ENCODE measurements at places on chromosomes 2 and 18.

DNA sequence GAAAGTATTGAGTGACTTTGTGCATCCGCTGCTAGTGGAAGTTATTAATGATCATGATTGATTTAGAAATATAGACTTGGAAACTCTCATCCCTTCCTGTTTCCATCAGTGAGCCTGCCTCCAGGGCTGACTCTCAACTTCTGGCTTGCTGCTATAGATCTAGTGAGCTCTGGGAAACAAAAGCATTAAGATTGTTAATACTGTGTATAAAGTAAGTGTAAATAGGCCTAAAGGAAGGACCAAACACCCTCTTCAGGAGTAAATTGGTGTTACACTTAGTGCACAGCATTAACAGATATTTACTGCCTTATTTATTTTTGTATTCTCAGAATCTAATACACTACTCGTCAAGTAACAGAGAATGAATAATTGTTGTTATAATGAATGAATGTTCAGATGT, 285.6 kb downstream of the THSD7B start:
- DNase-seq = no peak

- no peak for DNase-seq
Observed at GRCh38 chr2:147792966-147793617, 51.7 kb upstream of the ACVR2A start.

GRCh38 chr2:23524261-23524706, 139.3 kb downstream of the KLHL29 start:
- no peak for DNase-seq

DNA sequence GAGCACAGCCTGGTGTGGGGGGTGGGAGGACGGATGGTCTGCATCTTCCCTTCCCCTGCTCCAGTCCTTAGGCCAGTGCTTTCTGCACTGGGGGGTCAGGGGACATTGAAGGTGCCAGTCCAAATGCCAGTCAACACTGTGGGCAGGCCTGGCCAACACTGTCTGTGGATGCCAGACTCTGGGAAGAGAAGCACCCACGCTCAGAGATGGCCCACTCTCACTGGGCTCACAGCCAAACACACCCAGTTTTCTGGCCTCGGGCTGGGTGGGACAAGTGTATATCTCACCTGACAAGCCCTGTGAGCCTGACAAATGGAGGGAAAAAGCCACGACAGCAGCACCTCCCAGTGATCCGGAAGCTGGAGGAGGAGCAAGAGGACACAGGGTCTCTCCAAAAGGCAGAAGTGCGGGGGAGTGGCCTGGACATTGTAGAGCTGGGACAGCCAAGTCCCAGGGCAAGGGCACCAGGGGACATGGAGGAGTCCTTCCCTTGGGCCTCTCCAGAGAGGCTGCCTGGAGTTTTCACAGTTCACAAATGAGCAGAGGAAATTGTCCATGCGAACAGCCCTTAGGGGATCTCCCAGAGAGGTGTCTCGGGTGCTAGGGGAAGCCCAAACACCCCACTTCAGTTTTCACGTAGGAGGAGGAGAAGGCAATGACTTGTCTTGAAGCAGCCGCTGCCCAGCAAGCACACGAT, 79.3 kb downstream of the SDC1 start:
- DNase-seq = no peak

DNA sequence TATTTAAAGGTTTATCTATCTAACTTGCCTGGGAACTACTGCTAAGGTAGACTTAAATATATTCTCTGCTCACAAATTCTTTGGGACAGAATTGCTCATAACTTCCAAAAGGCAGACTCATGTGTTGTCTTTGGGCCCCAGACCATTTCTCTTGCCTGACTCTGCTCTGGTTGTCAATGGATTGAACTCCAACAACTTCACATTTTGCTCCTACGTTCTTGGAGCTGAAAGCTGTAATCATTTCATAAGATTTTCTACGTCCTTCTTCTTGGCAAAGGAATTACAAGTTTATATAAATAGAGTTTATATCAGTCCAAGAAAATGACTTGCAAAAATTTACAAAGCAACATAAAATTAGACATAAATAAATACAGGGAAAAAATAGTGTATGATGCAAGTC, 32.9 kb upstream of the PPM1B start:
- DNase-seq = no peak

GRCh38 chr2:118661179-118661578, 186.3 kb downstream of the EN1 start:
- DNase-seq = no peak

- DNase-seq = no peak
Observed at GRCh38 chr2:67614454-67614853, 217.3 kb downstream of the ETAA1 start.

DNA sequence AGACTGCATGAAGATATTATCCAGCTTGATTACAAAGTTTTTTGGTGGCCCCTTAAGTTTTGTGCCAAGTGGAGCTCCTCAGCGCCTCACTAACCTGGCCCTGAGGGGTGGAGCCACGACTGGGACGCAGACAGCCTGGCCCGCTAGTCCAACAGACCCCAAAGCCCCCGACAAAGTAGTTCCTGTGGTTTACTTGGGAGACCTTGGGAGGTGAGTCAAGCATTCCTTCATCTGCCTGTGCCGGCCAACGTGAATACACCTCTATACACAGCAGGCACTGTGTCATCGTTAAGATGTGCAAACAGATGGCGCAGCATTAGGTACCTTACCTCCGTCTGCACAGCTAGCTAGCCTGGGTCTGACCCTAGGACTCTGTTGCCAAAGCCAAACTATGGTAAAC, 55.0 kb upstream of the LAMA1 start:
- no peak for DNase-seq

- DNase-seq = no peak
Observed at GRCh38 chr18:68607852-68608251, 107.1 kb downstream of the TMX3 start.

DNA sequence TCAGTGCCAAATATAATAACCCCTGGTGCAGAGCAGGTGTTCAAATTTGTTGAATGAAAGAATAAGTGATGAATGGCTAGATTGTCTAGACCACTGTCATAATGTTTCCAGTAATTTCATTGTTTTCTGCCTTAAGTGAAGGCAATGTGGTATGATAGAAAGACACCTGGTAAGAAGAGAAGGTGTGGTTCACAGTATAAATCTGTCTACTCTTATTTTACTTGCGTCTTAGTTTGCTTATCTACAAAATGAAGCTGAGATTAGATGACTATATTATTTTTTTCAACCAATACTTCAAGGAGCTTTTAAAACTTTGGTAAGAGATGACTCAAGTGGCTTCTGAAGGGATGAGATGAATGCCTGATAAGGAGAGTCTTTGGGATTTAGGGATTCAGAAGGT, 788.4 kb downstream of the EPHA4 start:
- no peak for DNase-seq

GRCh38 chr18:26491194-26491816, 57.0 kb downstream of the KCTD1 start:
- no peak for DNase-seq

- no peak for DNase-seq
Observed at GRCh38 chr2:215436705-215437565, 1.1 kb upstream of the FN1 start.

DNA sequence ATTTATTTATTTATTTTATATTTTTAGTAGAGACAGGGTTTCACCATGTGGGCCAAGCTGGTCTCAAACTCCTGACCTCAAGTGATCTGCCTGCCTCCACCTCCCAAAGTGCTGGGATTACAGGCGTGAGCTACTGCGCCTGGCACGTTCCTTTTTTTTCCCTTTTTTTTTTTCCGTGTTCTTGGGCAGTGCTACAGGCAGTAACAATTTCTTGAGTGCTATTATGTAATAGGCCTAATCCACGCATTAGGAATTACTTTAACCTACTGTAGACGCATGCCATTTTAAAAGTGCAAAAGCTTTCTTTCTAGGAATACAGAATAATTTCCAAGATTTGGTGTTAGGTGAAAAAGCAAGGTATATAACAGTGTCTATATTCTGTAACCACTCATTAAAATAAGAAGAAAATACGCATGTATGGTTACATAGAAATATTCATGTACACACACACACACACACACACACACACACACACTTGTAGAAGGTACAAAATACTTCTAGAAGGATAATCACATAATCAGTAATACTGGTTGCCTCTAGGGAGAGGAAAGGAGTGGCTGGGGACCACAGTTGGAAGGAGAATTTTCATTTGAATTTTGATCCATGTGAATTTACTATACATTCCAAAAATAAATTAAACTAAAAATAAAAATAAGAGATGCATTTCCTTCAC, 92.3 kb downstream of the METTL8 start:
- DNase-seq = no peak

GRCh38 chr2:5946225-5947115, 254.3 kb downstream of the SOX11 start:
- DNase-seq = no peak

DNA sequence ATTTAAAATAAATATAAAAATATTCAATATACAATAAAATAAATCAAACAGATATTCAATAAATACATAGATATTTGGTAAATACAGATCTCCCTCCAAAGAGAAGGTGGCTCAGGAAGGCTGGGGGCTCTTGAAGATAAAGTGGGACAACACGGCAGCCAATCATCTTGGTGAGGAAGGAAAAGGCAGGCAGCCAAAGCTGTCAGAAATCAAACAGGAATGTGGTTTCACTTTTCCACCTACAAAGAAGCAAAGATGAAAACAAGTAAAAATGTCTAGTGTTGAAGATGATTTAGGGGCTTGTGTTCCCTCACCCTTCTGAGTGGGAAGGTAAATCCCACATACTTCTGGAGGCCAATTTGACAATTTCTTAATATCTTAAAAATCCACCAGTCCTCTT, 85.7 kb downstream of the B3GNT2 start:
- no peak for DNase-seq

GRCh38 chr2:17311771-17312511, 206.3 kb downstream of the RAD51AP2 start:
- DNase-seq = no peak

DNA sequence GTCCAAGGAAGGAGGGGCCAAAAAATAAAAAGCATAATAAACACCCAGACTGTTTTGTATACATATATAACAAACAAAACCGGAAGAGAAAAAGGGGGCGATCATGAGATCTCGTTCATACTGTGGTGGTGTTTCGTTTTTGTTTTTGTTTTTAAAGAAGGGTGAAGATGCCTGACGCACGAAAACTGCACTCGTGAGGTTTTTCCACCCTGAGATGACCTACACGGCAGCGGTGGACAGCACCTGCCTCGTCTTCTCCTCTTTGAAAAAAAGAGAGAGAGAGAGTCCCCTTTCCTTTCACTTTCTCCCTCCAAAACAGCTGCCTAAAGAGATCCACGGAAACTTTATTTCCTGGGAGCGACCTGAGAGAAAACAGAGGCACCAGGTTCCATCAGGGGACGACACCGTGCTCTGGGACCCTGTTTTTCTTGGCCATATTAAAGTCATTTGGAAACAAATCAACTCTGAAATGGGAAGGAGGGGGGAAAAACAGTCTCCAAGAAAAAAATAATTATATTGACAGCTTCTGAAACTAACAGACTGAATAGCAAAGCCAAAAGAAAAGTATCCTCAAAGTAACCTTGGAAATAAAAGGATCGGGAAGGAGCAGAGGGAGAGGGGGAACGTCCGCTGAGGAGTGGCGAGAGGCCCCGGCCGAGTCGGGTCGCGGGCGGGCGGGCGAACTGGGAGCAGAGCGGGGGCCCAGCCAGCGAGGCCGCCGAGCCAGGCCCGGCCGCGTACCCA, 3.5 kb downstream of the POU3F3 start:
- DNase-seq = no peak

DNA sequence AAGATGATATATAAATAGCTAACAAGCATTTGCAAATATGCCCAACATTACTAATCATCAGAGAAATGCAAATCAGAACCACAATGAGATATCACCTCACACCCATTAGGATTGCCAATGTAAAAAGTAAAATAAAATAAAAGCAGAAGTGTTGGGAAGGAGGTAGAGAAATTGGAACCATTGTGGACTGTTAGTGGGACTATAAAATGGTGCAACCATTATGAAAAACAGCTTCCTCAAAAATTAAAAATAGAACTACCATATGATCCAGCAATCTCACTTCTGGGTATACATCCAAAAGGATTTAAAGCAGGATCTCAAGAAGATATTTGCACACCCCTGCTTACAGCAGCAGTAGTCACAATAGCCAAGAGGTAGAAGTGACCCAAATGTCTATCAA, 99.8 kb upstream of the DAPL1 start:
- no peak for DNase-seq

DNA sequence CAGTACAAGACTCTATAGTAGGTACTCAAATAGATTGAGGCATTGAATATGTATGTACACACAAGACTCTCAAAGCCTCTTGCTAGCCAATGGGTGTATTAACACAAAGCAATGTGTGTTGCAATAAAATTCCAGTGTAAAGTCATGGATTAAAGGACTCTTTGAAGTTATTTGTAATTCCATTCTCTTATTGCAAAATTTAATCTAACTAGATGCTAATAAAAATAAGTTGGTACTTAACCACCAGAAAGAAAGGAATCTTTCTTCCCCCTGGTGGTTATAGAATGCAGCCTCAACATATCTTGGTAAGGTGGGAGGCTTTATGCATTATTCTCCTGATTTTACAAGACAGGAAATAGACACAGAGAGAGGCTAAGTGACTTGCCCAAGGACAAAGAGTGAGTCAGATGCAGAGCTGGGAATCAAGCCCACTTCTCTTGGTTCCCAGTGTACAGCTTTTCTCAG, 18.0 kb downstream of the LRP1B start:
- DNase-seq = no peak

GRCh38 chr2:20450201-20450999, 3.5 kb downstream of the RHOB start:
- no peak for DNase-seq

- peak; percentile 58 for DNase-seq
Observed at GRCh38 chr2:241859436-241860183, 916 bp upstream of the PDCD1 start.

- no peak for DNase-seq
Observed at GRCh38 chr2:113251118-113251517, 27.6 kb downstream of the PAX8 start.

DNA sequence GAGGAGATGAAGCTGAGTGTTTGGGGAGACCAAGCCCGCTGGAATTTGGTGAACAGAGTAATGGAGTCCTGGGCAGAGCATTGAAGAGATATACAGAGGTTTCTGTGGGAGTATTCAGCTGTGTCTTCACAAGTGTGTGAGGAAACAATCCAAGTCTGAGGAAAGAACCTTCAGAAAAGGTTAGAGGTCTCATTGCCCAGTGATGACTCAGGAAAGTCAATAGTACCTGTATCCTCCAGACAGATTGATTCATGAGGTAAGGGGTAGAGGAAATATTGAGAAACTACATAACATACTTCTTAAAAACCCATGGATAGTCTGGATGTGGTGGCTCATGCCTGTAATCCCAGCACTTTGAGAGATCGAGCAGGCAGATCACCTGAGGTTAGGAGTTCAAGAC, 392.3 kb downstream of the GALNT13 start:
- DNase-seq = no peak
